NCI-H2029 treated with DMSO at 0.1 percent for 48 hours (cell line): ENCODE measurements at places on chromosomes 1 and 21.

DNA sequence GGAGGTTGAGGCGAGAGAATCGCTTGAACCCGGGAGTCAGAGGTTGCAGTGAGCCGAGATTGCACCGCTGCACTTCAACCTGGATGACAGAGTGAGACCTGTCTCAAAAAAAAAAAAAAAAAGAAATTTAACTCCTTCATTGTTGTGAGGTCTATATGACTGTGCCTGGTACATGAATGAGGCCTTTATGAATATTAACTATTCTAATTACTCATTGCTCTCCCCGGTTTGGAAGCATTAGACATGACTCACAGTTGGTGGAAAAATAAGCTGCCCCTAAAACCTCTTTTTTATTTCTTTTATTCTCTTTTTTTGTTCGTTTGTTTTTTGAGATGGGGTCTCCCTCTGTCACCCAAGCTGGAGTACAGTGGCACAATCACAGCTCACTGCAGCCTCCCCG, 3.3 kb downstream of the NPPB start:
- no peak for DNase-seq

DNA sequence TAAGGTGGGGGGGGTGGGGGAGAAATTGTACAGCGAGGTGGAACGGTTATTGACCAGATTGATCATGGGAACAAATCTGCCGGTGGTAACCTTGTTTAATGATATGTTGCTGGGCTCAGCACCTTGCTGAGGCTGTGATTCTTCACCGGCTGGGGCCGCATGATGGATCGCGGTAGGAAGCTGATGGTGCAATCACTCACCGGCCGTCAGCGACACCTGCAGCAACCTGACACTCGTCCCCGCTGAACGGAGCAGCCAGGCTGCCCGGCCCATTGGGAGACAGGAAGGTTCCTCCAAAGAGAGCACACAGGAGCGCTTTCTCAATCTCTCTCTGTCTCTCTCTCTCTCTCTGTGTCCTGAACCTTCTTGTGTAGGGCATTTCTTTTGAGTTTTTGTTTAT, 128.5 kb upstream of the RRP15 start:
- no peak for DNase-seq

- DNase-seq = no peak
These were observed 6.3 kb downstream of the HAPLN2 start for GRCh38 chr1:156625436-156626078.

DNA sequence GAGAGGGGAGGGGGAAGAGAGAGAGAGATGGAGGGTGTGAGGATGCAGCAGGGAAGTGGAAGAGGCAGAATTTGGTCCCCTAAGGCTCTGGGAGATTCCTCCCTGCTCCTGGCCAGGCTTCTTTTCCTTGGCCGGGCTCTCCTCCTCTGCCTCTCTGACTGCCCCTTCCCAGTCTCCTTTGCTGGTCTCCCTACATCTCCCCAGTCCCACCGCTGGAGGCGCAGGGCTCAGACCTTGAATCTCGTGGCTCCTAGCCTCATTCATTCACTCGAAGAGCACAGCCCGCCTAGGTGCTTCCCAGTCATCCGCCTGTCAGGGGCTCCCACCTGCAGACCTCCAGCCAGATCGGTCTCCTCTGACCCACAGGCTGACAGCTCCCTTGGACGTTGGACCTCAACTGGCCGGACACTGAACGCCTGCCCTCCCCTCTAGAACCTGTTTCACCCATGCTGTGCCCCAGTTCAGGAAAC, 76.5 kb downstream of the VWA5B1 start:
- DNase-seq = no peak

DNA sequence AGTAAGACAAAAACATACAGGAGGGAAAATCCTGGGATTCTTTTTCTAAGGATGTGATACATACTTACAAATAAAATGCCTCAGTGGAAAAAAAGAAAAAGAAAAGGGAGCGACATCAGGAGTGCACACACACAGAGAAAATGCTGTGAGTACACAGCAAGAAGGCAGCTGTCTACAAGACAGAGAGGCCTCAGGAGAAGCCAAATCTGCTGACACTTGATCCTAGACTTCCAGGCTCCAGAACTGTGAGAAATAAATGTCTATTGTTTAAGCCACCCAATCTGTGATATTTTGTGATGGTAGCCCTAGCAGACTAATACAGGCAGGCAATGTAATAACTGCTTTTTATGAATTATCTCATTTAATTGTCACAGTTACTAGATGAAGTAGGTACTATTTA, 17.0 kb upstream of the TRIM45 start:
- DNase-seq = no peak

DNA sequence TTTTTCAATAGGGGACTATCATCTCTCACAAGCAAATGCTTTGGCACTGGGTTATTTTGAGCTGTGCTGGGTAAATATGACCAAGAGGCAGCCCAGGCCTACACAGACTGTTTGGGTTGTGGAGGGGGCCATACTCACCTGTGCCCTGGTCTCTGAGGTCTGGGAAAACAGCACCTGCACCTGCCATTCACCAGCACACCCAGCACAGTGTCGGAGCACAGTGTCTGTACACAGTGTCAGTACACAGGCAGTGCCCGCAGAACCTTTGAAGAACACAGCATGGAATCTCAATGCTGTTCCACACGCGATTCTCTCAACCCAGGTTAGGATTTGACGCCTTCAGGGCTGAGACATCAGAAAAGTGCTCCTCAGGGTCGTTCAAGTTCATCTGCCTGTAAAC, 35.0 kb upstream of the FAM89A start:
- DNase-seq = no peak

DNA sequence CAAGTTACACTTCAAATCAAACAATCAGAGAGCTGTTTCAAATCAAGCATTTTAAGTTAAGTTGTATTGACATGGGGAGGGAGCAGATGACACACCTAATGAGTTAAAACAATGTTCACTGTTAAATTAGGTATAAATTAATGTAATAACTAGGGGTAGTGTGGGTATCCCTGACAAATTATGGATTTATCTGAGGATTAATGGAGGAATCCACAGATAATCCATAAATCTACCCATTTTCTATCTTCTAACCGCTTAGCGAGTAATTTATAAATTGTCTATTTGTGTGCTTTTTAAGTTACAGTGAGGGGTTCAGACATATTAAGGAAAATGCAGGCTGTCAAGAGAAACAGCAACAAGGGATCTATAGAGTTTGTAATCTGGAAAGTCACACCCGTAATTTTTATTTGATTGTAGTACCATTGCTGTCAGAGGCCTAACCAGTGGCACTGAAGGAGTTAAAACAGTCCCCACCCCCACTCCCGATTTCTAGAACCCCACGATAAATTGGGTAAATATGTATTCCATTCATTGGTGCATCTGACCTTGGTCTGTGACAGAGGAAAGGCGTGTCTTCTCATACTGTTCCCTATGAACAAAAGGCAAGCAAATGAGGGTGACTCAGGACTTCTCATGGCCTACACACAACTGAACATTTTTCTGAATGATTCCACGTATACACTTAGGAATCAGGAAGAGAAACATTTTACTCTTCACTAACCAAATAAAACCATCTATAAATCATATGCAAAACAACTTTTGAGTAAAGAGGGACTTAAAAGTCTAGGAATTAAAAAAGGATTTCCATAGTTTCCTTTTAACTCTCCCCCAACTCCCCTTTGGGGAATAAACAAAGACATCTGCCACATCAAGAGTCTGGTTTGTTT, 7.4 kb downstream of the IRF2BP2 start:
- peak; percentile 55 for DNase-seq

GRCh38 chr1:77219166-77219887, at the start of gene PIGK:
TSS of gene PIGK (minus strand) at chr1:77219430. CDS start at chr1:77219402, 28 bp downstream.
- peak; percentile 63 for DNase-seq

GRCh38 chr21:45332981-45333582, 45.4 kb upstream of the POFUT2 start:
- DNase-seq = no peak
